Omental fat pad (tissue), 4 donors: ENCODE measurements at places on chromosomes 4 and X. TPM values are rescaled to one million over a fixed set of nuclear protein-coding genes. Genes with fewer than 3 reads are reported as not detected.

Gene RENBP
- 24.3 TPM for total RNA-seq

Gene USP26
- total RNA-seq = not detected

DNA sequence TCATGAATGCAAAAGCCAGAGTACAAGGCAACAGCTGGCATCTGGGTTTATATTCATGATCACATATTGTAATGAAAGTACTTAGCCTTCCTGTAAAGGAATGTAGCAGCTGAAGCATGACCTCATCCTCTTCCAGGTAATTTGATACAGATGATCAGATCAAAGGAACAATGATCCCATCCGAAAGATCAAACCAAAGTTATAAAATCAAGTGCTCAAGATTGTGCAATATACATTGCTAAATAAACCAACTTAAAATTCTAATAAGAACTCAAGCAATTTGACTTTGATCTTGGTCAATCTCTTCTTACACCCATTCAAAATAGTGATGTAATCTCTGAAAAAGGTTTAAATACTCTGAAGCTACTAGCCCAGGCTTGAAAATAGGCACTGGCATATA, 113.1 kb upstream of the INPP4B start:
- no peak for DNase-seq

DNA sequence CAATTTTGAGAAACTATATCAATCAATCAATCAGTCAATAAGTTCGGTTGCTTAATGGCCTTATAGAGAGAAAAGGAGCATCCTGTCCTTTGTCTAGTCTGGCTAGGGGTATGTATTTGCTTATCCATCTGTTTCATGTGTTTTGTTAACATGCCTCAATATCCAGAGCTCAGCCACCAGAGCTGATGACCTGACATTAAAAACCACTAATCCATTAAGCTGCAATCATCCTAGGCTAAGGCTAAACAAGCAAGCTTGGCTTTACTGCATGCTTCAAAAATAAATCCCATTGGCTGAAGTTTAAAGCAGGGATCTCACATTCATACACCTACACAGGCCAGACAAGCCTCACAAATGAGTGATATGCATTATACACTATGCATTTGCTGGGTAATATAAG, 139.7 kb downstream of the INPP4B start:
- DNase-seq = no peak

- DNase-seq = no peak
Observed at GRCh38 chrX:9855561-9856283, 69.5 kb downstream of the SHROOM2 start.

GRCh38 chrX:11435568-11435967, 142.4 kb downstream of the AMELX start:
- DNase-seq = no peak

DNA sequence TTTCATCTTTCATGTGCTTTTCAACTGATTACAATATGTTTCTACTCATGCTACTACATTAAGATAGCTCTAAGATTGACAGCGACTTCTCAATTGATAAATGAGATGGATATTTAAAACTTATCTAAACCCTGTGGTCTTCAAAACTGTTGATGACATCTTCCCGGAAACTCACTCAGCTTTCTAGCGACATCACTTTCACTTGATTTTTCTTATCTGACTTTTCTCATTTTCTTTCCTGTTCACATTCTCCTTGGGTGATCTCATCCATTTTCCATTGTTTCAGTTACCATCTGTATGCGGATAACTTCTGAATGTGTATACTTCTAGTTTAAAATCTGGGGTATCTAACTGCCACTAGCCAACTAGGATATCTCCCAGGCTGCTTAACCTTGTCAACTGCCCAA, 3.1 kb downstream of the POLR2B start:
- DNase-seq = no peak

DNA sequence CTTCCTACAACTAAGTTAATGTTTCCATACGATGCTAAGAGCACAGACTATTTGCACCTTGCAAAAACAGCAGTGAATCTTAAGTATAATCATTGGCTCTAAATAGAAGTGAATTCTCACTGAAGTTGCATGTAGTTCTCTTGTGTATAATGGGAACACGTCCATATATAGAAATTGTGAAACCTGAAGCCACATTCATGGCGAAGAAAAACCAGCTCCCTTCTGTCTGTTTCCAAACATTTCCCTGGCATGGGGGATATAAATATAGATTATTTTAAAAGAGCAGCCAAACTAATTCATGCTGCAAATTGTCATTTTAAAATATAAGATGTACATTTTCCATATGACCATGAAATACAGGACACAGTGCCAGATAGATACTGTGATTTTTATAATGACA, 71.1 kb downstream of the TRAM1L1 start:
- no peak for DNase-seq
